ENCODE measurements at places on chromosomes 2 and 18. TPM values are rescaled to one million over a fixed set of nuclear protein-coding genes. Genes with fewer than 3 reads are reported as not detected.
A peak's percentile ranks its signal among the peaks of the same experiment; 100 is the strongest.

DNA sequence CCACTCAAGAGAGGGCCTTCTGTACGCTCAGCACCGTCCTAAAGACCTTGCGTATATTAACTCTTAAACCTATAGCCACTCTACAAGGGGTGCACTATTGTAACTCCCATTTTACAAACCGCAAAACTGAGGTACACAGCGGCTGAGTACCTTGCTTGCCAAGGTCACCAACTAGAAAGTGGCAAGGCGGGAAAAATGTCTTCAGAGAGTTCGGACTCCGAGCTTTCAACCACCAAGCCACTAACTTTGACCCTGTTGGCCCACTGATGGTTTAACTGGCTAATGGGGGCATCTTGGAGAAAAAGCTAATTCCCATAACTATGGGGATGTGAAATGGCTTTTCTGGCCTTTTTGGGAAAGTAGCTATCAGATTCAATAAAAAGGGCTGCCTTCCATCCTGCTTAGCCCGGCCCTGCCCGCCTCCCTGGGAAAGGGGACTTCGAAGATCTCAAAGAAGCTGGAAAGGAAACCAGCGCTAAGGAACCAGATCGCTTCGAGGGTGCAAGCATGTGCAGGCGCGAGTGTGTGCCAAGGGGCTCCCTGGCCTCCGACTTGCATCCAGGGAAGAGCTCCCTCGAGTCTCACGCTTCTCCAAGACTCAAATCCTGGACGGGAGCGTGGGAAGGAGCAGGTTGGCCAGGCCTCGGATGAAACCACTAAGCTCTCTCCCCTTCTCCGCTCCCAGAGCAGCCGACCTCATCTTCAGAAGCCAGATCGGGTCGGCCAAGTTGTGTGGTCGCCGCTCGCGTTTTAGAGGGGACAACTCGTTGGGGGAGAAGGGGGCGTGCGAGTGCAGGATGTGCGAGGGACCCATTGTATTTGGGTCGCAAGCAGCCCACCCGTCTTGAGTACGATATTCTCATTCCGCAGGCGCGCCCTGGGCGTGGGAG, 2.2 kb upstream of the SP5 start:
- H3K36me3 ChIP-seq, result no peaks in the 10 kb centered on the region
- H3K27me3 ChIP-seq, result peaks cover 80% of the 10 kb centered on the region
- peak overlapping the region; percentile 55 for H3K4me3 ChIP-seq
- peaks cover 22% of the 10 kb centered on the region for H3K4me1 ChIP-seq
- no peak for DNase-seq

GRCh38 chr2:135532581-135532980, 1.3 kb downstream of the R3HDM1 start:
- DNase-seq, result no peak
- H3K4me3 ChIP-seq, result peak overlapping the region; percentile 78
- H3K4me1 ChIP-seq, result no peaks in the 10 kb centered on the region
- no peak overlapping the region for H3K27ac ChIP-seq

DNA sequence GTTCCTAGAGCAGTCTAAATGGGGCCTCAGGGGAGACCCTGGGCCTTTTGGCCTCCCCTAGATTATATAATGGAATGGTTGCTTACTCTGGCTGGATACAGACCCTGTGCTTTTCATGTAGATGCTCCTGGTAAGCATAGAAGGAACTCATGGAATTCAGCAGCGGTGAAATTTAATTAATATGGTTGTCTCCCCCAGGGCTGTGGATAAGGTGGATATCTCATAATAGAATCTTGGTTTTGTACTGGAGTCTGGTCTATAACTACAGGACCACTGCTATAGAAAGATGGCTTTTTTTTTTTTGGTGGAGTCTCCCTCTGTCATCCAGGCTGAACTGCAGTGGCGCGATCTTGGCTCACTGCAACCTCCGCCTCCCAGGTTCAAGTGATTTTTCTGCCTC, 84.5 kb downstream of the HRH4 start:
- no peak overlapping the region for H3K4me3 ChIP-seq
- no peak for DNase-seq
- H3K4me1 ChIP-seq, result no peaks in the 10 kb centered on the region
- no peaks in the 10 kb centered on the region for H3K27me3 ChIP-seq
- no peaks in the 10 kb centered on the region for H3K36me3 ChIP-seq

- no peaks in the 10 kb centered on the region for H3K27me3 ChIP-seq
- H3K4me1 ChIP-seq, result peaks cover 22% of the 10 kb centered on the region
- DNase-seq, result peak; percentile 8
- no peaks in the 10 kb centered on the region for H3K36me3 ChIP-seq
These were observed 95.0 kb downstream of the TMEM17 start for GRCh38 chr2:62410926-62411456.

DNA sequence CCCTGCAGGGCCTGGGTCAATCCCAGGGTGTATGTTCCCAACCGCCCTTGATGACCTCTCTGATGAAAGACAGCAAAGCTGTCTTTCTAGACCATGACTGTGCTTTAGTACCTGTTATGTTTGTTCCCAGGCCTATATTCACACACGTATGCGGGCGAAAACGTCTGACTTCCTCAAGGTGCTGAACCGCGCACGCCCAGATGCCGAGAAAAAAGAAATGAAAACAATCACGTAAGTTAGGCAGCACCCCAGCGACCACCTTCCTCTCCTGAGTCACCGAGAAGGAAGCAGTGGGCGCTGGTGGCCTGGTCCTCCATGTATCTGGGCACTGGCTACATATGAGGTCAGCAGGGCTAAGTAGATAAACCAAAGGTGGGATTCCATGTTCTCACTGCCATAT, 11.1 kb upstream of the GPBAR1 start:
- no peak for DNase-seq
- no peak overlapping the region for H3K4me3 ChIP-seq
- peaks cover 8% of the 10 kb centered on the region for H3K4me1 ChIP-seq
- no peak overlapping the region for H3K27ac ChIP-seq
- no peaks in the 10 kb centered on the region for H3K27me3 ChIP-seq
- H3K36me3 ChIP-seq, result peaks cover 95% of the 10 kb centered on the region

DNA sequence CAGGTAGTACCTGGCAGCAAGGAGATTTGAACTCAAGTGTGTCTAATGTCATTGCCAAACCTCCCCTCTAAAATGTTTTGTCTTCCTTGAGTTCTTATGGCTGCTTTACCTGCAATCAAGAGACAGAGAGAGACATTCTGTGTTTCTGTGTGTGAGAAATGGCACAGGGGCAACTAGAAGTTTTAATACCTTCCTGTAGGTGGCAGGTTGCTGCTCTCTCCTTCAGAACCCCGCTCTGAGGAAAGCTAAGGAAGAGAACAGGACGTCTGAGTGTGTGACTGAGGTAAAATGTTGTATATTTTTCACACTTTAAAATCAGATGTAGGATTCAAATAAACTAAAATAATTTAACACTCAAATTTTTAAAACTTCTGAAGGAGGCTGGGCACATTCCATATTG, 19.2 kb downstream of the DTNA start:
- peak; percentile 51 for DNase-seq
- peaks cover 36% of the 10 kb centered on the region for H3K4me1 ChIP-seq
- H3K4me3 ChIP-seq, result no peak overlapping the region
- H3K27me3 ChIP-seq, result no peaks in the 10 kb centered on the region
- no peaks in the 10 kb centered on the region for H3K36me3 ChIP-seq
- H3K27ac ChIP-seq, result peak overlapping the region; percentile 24

DNA sequence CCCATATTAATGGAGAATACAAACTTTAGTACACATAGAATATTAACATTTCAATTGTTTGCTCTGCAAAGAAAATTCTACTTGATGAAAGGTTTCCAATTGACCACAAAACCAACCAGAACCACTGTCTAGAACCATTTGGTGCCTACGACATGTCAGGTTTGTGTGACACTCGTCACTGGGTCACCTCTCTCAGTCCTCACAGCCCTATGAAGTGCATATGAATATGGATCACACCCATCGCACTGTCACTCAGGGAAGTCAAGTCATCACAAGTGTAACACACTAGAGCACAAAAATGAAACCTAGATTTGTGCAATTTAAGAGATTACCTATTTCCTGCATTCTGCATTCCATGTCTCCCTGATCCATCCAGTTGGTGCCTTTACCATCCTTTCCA, 43.7 kb downstream of the PTPN2 start:
- no peak overlapping the region for H3K4me3 ChIP-seq
- no peaks in the 10 kb centered on the region for H3K27me3 ChIP-seq
- peaks cover 11% of the 10 kb centered on the region for H3K4me1 ChIP-seq
- H3K27ac ChIP-seq, result no peak overlapping the region
- H3K36me3 ChIP-seq, result peaks cover 7% of the 10 kb centered on the region

DNA sequence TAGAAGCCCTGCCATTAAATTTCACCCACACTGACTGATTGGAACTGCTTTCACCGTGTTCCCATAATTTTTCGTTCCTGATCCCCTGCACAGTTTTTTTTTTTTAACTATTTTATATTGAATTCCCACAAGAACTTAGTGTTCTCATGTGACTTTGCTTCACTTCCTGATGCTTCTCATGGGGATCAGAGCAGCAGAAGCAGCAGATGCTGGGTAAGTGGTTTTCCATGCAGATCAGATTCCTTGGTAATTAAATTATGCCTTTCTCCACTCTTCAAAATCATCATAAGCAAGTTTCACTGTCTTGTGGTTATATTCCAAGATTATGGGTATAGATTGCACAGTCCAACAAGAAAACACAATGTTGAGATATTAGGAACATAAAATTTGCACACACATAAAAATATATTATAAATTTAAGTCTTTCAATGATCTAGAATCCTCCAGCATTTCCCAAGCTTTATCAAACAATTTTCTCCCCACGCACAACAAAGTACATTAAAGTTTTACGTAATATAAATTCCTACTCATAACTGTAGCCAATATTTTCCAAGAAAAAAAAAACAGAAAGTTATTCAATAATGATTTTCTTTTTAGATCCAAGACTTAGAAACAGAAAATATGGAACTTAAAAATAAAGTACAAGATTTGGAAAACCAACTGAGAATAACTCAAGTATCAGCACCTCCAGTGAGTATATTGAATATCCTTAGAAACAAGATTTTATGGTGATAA, 277.9 kb downstream of the GULP1 start:
- no peak for DNase-seq
- H3K4me1 ChIP-seq, result no peaks in the 10 kb centered on the region

DNA sequence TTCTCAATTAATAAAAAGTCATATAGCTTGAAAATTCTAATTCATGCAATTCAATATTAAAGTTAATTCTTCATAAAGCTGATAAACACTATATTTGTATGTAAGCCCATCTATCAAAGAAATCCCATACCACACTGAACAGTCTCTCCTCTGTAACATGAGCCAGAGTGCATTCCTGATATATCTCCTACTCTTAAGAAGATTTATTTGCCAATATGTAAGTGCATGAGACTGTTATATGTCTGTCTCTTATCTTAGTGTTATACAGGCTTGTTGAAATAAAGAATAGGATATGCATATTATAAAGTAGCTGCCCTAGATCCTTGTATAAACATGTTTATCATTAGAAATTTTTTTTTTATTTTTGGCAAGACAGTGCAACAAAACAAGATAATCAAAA, 40.4 kb upstream of the TTC32 start:
- H3K27ac ChIP-seq, result no peak overlapping the region
- DNase-seq, result no peak

DNA sequence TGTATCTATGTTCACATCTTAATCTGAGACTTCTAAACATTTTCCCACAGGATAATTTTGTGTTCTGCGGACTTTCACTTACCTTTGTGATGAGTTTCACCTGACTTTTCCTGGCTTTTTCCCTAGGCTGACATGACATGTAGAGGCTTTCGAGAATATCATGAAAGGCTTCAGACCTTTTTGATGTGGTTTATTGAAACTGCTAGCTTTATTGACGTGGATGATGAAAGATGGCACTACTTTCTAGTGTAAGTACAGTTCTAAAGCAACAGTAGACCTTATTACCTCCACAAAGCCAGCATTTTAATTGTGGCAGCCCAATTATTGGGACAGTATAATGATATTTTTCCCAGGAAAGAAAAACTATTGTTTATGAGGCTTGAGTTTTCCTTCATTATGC, 34.1 kb upstream of the METAP1D start:
- DNase-seq, result no peak
- peaks cover 14% of the 10 kb centered on the region for H3K36me3 ChIP-seq
- H3K27me3 ChIP-seq, result no peaks in the 10 kb centered on the region
- H3K4me1 ChIP-seq, result no peaks in the 10 kb centered on the region
- H3K27ac ChIP-seq, result no peak overlapping the region
- H3K4me3 ChIP-seq, result no peak overlapping the region

DNA sequence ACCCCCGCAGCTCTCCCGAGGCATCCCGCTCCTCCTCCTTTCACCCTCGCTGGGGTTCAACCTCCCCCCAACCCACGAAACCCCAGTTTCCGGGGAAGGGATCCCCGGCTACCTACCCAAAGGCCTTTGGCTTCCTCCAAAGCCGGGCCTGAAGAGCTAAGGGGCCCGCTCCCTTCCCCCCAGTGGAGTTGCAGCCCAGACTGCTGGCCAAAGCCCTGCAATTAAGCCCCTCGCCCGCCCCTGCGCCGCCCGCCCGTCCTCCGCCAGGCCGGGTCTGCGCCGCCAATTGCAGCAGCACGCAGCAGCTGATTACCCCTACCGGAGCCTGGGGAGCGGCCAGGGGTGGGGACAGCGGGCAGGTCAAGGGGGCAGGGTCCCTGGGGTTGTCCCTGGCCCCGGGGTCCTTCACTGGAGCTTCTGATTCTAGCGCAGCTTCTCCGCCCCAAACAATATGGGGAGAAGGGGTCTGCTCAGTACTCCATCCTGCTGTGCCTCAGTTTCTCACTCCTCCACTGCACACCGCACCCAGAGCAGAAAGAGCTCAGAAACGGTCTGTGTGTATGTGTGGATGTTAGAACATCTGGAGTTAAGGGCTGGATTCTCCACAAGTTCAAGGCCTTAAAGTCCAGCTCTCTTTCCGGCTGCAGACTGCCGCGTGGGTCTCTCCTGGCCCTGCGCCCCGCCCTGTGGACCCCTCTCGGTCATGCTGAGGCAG, 16.9 kb downstream of the WNT10A start:
- H3K36me3 ChIP-seq, result no peaks in the 10 kb centered on the region
- no peak overlapping the region for H3K4me3 ChIP-seq
- H3K4me1 ChIP-seq, result peaks cover 25% of the 10 kb centered on the region
- H3K27me3 ChIP-seq, result peaks cover 92% of the 10 kb centered on the region

- peaks cover 55% of the 10 kb centered on the region for H3K36me3 ChIP-seq
- H3K4me3 ChIP-seq, result no peak overlapping the region
- H3K27me3 ChIP-seq, result no peaks in the 10 kb centered on the region
These were observed 42.8 kb downstream of the LPIN1 start for GRCh38 chr2:11789243-11789642.

DNA sequence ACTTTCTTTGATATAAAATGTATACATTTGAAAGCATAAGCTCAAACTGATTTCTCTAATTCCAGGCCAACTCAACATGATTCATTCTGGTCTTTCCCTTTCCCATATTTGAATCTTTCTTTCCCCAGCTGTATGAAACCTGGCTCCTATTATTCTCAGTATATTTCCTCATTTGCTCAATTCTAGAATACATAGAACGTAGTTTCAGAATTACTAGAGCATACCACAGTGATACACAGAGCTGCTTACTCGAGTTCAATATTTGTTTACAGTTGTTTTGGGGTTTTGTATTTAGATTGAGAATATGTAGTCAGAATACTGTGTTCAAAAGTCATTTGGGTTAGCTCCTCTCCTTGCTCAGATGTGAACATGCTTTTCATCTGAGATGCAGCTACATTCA, 43.0 kb downstream of the TNFRSF11A start:
- no peak for DNase-seq
- no peak overlapping the region for H3K27ac ChIP-seq
- peaks cover 31% of the 10 kb centered on the region for H3K36me3 ChIP-seq
- no peak overlapping the region for H3K4me3 ChIP-seq
- H3K27me3 ChIP-seq, result no peaks in the 10 kb centered on the region
- H3K4me1 ChIP-seq, result no peaks in the 10 kb centered on the region

PRKAG3 gene
- polyA plus RNA-seq, result 0.07 TPM

TUBA3D gene
- polyA plus RNA-seq, result 0.99 TPM

CROCC2 gene
- polyA plus RNA-seq, result 0.09 TPM

HOXD8 gene
- polyA plus RNA-seq, result 4.0 TPM

GPR148 gene
- 0.37 TPM for polyA plus RNA-seq

CTLA4 gene
- 0.33 TPM for polyA plus RNA-seq

SLC25A12 gene
- polyA plus RNA-seq, result 9.5 TPM

CRYGC gene
- not detected for polyA plus RNA-seq

SGPP2 gene
- polyA plus RNA-seq, result 6.6 TPM

Data from large intestine (tissue), 12 donors.